Psoas muscle (tissue), 8 donors: ENCODE measurements at places on chromosomes 11 and 22. TPM values are rescaled to one million over a fixed set of nuclear protein-coding genes. Genes with fewer than 3 reads are reported as not detected.

DNA sequence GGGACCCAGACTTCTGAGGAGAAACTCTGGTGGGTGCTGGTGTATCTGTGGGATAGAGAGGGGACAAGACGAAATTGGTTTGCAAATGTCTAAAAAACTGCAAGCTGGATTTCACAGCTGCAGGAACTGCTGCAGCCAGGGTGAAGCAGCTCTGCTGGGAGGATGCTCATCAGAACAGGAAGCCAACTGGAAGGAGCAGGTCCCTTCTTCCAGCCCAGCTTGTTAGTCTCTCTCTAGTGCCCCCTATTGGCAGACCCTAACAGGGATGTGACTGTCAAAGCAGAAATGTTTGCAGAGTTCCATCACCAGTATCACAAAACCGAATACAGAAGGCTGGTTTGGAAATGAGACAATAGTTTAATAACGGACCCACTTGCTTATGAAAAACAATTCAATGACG is 74.8 kb upstream of the SLC22A12 start:
- no peak for DNase-seq
- H3K36me3 ChIP-seq = no peaks in the 10 kb centered on the region
- H3K4me3 ChIP-seq = no peak overlapping the region

C11orf87 gene
- not detected for total RNA-seq

CNIH2 gene
- total RNA-seq = not detected

TPBGL gene
- not detected for total RNA-seq

DNA sequence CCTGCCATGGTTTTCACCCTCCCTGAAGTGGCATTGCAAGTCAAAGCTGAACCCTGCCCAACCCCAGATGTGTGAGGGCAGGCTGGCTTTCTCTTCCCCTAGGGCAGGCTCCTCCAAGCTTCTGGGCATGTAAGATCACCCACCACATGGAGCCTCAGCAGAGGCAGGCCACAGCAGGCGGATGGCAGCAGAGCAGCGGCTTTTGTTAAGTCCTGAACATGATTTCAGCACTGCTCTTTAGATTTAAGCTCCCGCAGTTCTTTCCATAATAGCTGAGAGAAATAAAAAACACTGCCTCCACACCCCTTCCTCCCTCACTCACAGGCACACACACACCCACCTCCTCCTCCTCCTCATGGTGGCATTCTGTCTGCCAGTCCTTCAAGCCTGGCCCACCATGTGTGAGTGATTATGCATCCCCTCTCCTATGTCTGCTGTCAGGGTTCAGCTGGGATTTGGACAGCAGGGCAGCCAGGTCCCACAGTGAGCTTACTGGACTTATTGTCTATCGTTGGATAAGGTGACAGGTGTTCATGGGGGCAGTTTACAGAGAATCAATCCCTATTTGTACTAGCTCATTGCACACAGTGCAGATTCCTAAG is 5.0 kb upstream of the NTM start:
- no peak overlapping the region for H3K4me3 ChIP-seq
- no peaks in the 10 kb centered on the region for H3K36me3 ChIP-seq
- H3K27me3 ChIP-seq = peaks cover 9% of the 10 kb centered on the region
- no peak overlapping the region for H3K27ac ChIP-seq
- H3K4me1 ChIP-seq = no peaks in the 10 kb centered on the region

DNA sequence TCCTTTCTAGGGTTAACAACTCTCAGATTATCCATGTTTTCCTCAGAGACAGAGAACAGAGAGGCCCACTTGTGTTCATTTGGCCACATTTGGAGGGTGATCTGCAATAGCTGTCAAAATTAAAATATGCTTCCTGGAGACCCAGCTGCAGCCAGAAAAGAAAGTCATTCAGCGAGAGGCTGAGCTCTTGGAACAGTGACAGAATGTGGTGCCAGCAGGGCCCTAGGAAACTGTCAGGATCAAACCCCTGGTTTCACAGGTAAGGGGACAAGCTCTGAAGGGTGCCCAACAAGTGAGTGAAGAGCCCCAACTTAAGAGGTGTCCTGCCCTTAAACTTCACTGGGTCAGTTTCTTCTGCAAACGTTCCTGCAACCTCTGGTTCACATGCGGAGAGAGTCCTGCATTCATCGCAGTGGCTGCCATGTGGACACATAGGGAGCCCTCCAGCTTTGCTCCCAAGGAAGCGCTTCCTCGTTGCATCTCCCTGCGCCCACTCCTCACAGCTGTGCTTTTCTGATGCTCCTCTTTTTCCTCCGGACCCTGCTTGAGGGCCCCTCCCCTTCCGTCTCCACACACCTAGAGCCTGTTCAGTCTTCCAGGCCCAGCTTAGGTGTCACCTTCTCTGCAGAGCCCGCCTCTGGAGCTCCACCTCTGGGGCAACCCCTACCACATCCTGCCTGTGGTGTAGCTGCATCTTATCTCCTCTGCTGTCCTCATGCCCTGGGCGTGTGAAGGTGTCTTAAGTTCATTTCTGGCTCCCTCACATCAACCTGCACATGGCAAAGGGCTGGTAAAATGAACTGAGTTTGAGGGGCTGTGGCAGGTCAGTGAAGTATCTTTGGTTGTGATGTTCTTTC is 3.9 kb downstream of the UCP3 start:
- H3K4me3 ChIP-seq = peak overlapping the region; percentile 75
- peak overlapping the region; percentile 98 for H3K27ac ChIP-seq
- H3K4me1 ChIP-seq = peaks cover 54% of the 10 kb centered on the region
- DNase-seq = no peak
- H3K36me3 ChIP-seq = peaks cover 68% of the 10 kb centered on the region

HSPA8 gene
- 2,415 TPM for total RNA-seq

OSBP2 gene
- 2.5 TPM for total RNA-seq

GRCh38 chr22:23029521-23030228 is 40.6 kb upstream of the GNAZ start:
- no peak overlapping the region for H3K4me3 ChIP-seq
- no peak overlapping the region for H3K27ac ChIP-seq
- DNase-seq = no peak
- H3K36me3 ChIP-seq = no peaks in the 10 kb centered on the region

- no peak overlapping the region for H3K27ac ChIP-seq
- H3K27me3 ChIP-seq = peaks cover 28% of the 10 kb centered on the region
- no peaks in the 10 kb centered on the region for H3K36me3 ChIP-seq
- H3K4me3 ChIP-seq = no peak overlapping the region
Measured at GRCh38 chr11:120785576-120785975, 238.3 kb upstream of the TBCEL start.

DDX25 gene
- total RNA-seq = not detected

- H3K27ac ChIP-seq = no peak overlapping the region
- H3K36me3 ChIP-seq = no peaks in the 10 kb centered on the region
- H3K4me3 ChIP-seq = no peak overlapping the region
- no peaks in the 10 kb centered on the region for H3K4me1 ChIP-seq
- DNase-seq = no peak
Measured at GRCh38 chr11:134543241-134543640, 131.2 kb upstream of the B3GAT1 start.
